ENCODE measurements at places on chromosomes 12 and 14. TPM values are rescaled to one million over a fixed set of nuclear protein-coding genes. Genes with fewer than 3 reads are reported as not detected.

Gene SLC6A15
- polyA plus RNA-seq: 0.17 TPM

Gene CMA1
- not detected for polyA plus RNA-seq

GRCh38 chr12:94670075-94670474, 19.7 kb upstream of the TMCC3 start:
- H3K27me3 ChIP-seq: no peaks in the 10 kb centered on the region
- no peak for DNase-seq
- no peaks in the 10 kb centered on the region for H3K36me3 ChIP-seq
- H3K4me1 ChIP-seq: no peaks in the 10 kb centered on the region
- H3K27ac ChIP-seq: no peak overlapping the region
- H3K4me3 ChIP-seq: no peak overlapping the region

DNA sequence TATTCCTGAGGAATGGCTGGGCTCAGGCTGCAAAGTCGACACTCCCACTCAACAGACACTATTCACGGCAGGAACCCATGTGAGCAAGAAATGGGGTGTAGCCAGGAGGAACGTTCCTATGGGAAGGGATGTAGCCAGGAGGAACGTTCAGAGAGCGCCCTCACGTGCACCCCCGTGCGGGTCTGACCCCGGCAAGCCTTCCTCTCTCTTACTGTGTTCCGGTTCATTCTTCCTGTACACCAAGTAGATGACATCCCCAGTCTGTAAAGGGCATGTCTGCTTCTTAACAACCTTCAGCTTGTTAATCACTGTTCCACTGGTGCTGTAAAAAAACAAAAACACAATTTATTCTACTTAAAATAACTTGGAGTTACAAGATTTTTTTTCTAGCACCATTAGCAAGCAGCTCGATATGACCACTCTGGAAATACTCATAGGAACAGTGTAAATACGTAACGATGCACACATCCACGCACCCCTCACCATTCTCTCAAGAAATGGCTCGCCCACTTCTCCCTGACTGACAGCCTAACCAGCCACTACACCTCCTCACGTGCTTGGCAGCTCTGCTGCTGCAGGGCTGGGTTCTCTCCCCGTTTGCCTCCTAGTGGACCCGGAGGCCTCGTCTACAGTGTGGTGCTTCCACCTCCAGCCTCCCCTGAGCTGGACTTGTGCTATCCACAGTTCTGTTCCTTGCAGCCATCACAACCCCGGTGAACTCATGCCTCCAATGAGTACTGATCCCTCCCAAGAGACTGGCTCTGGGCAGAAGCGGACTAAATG, 15.1 kb downstream of the CHFR start:
- H3K27ac ChIP-seq: no peak overlapping the region
- H3K4me1 ChIP-seq: no peaks in the 10 kb centered on the region
- H3K4me3 ChIP-seq: no peak overlapping the region
- no peaks in the 10 kb centered on the region for H3K27me3 ChIP-seq

- no peak for DNase-seq
- H3K27me3 ChIP-seq: no peaks in the 10 kb centered on the region
- H3K4me1 ChIP-seq: no peaks in the 10 kb centered on the region
- H3K27ac ChIP-seq: no peak overlapping the region
- H3K36me3 ChIP-seq: no peaks in the 10 kb centered on the region
- no peak overlapping the region for H3K4me3 ChIP-seq
Measured at GRCh38 chr12:93135286-93136239, 206.5 kb upstream of the EEA1 start.

- no peak overlapping the region for H3K4me3 ChIP-seq
- no peaks in the 10 kb centered on the region for H3K4me1 ChIP-seq
- no peak overlapping the region for H3K27ac ChIP-seq
- no peaks in the 10 kb centered on the region for H3K36me3 ChIP-seq
- H3K27me3 ChIP-seq: no peaks in the 10 kb centered on the region
Measured at GRCh38 chr12:3646561-3647241, 106.2 kb downstream of the CRACR2A start.

GRCh38 chr14:96445844-96446710, 54.1 kb downstream of the AK7 start:
- no peak for DNase-seq
- no peaks in the 10 kb centered on the region for H3K4me1 ChIP-seq
- no peaks in the 10 kb centered on the region for H3K36me3 ChIP-seq
- no peaks in the 10 kb centered on the region for H3K27me3 ChIP-seq
- H3K27ac ChIP-seq: no peak overlapping the region
- no peak overlapping the region for H3K4me3 ChIP-seq

GRCh38 chr12:123078120-123078465, 72.8 kb downstream of the PITPNM2 start:
- H3K4me1 ChIP-seq: peaks cover 33% of the 10 kb centered on the region
- no peaks in the 10 kb centered on the region for H3K27me3 ChIP-seq
- no peaks in the 10 kb centered on the region for H3K36me3 ChIP-seq
- H3K27ac ChIP-seq: no peak overlapping the region
- DNase-seq: no peak
- no peak overlapping the region for H3K4me3 ChIP-seq

GRCh38 chr12:27682534-27682933, 13.7 kb upstream of the REP15 start:
- no peak overlapping the region for H3K4me3 ChIP-seq
- DNase-seq: no peak
- H3K27ac ChIP-seq: no peak overlapping the region
- H3K4me1 ChIP-seq: no peaks in the 10 kb centered on the region
- H3K27me3 ChIP-seq: no peaks in the 10 kb centered on the region

Measured in adrenal gland (tissue), 19 donors.